ENCODE measurements at places on chromosomes 5 and 9. TPM values are rescaled to one million over a fixed set of nuclear protein-coding genes. Genes with fewer than 3 reads are reported as not detected.

CDH9 gene
- total RNA-seq: not detected

- H3K27me3 ChIP-seq: no peaks in the 10 kb centered on the region
- H3K4me3 ChIP-seq: no peak overlapping the region
- H3K27ac ChIP-seq: no peak overlapping the region
- H3K4me1 ChIP-seq: peaks cover 3% of the 10 kb centered on the region
Measured at GRCh38 chr9:126150411-126151030, 176.1 kb upstream of the MVB12B start.

DNA sequence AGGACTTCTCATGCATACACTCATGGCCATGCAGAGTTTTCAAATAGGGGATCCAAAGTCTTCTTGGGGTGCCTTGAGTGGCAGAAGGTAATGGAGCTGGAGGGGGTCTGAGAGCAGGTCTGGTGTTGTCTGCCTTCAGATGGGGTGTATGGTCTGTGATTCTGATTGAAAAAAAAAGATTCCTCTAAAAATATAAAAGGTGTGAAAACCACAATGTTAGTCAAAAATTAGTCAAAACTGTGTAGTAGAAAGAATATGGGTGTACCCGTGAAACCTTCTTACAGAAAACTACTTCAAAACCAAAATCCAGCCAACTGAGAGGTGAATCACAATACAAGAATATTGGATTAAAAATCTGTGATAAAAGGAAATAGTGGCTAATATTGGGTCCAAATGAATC, 20.1 kb downstream of the DOCK2 start:
- DNase-seq: no peak
- no peak overlapping the region for H3K4me3 ChIP-seq

GRCh38 chr5:122311961-122312590, at the start of gene SNCAIP:
TSS of gene SNCAIP (plus strand) at chr5:122312237. CDS start at chr5:122391135, 78,898 bp downstream.
- no peaks in the 10 kb centered on the region for H3K4me1 ChIP-seq
- peaks cover 21% of the 10 kb centered on the region for H3K27me3 ChIP-seq
- H3K4me3 ChIP-seq: peak within 1 kb of the TSS; percentile 23
- H3K27ac ChIP-seq: no peak within 1 kb of the TSS

- H3K27ac ChIP-seq: no peak overlapping the region
Measured at GRCh38 chr9:119877306-119877705, 508.1 kb upstream of the BRINP1 start.

- H3K27me3 ChIP-seq: no peaks in the 10 kb centered on the region
- DNase-seq: no peak
- H3K4me1 ChIP-seq: peaks cover 8% of the 10 kb centered on the region
- H3K27ac ChIP-seq: peak overlapping the region; percentile 89
- peaks cover 11% of the 10 kb centered on the region for H3K36me3 ChIP-seq
Measured at GRCh38 chr9:113274474-113275156, 757 bp downstream of the CDC26 start.

- no peaks in the 10 kb centered on the region for H3K4me1 ChIP-seq
- DNase-seq: no peak
- no peak overlapping the region for H3K4me3 ChIP-seq
- no peaks in the 10 kb centered on the region for H3K36me3 ChIP-seq
Measured at GRCh38 chr5:42886635-42887034, 74.9 kb upstream of the SELENOP start.

ARID3C gene
- not detected for total RNA-seq

DNA sequence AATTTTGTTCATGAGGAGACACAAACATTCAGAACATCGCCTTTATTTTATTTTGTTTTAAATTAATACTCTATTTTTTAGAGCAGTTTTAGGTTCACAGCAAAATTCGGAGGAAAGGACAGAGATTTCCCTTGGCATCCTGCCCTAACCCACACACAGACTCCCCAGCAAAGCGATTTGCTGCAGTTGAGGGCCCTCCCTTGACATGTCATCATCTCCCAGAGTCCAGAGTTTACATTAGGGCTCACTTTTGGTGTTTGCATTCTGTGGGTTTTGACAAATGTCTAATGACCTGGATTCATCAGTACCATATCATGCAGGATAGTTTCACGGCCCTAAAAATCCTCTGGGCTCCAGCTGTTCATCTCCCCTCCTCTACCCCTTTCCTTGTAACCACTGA, 33.6 kb upstream of the COL5A1 start:
- H3K27ac ChIP-seq: no peak overlapping the region
- no peak overlapping the region for H3K4me3 ChIP-seq
- H3K27me3 ChIP-seq: no peaks in the 10 kb centered on the region
- DNase-seq: no peak

AJM1 gene
- total RNA-seq: 7.5 TPM

DNA sequence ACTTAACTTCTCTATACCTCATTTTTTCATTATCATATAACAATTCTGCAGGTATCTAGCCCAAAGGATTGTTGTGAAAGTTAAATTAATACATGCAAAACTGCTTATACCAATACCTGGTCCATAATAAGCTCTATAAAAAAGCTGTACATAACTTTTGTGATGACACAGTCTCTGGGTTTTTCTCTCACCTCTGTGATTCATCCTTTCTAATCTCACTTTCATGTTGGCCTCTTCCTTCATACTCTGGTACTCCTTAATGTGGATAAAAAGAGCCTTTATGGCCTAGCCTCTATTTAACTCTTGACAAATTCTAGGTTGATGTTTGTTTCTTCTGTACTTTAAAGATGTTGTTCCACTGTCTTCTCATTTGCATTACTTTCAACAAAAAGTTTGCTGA, 162.9 kb upstream of the ACOT12 start:
- no peaks in the 10 kb centered on the region for H3K36me3 ChIP-seq
- no peaks in the 10 kb centered on the region for H3K27me3 ChIP-seq
- peaks cover 5% of the 10 kb centered on the region for H3K4me1 ChIP-seq
- H3K4me3 ChIP-seq: no peak overlapping the region

DNA sequence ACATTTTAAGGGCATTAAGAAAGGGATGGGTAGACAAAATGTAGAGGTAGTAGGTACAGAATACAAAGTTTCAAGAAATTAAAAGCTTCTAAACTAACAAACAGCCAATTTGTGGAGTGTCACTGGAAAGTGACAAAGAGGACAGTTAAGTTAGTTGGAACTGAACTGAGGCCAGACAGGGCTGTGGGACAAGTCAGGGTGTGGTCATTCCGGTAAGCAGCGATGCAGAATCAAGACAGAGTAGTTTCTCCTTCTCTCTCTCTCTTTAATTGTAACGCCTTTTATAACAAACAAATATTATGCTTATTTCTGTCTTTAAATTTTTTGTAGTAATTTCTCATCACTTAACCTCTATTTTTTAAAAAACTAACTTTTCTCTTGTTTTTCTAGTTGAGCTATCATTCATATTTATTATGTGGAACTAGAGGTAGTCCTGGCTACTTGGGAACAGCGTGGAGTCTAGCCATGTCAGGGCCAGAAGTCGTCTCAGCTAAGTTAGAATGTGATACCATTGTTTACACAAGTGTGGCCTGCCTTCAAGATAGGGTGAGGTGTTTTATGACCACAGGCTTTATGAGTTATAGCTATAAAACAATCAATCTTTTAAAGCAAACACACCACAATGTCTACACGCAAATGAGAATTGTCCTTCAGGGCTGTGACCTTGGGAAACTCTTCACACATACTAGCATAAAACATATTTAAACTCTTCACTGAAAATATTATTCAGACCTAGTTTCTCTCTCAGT, 115.3 kb upstream of the CDKN2B start:
- no peaks in the 10 kb centered on the region for H3K4me1 ChIP-seq
- H3K27ac ChIP-seq: no peak overlapping the region
- no peak overlapping the region for H3K4me3 ChIP-seq
- H3K36me3 ChIP-seq: no peaks in the 10 kb centered on the region
- no peak for DNase-seq

PPP3R2 gene
- total RNA-seq: not detected

GRCh38 chr9:68577774-68578591, 37.3 kb upstream of the TMEM252 start:
- no peaks in the 10 kb centered on the region for H3K36me3 ChIP-seq
- no peak overlapping the region for H3K27ac ChIP-seq
- H3K4me1 ChIP-seq: no peaks in the 10 kb centered on the region
- H3K27me3 ChIP-seq: no peaks in the 10 kb centered on the region
- no peak for DNase-seq

DNA sequence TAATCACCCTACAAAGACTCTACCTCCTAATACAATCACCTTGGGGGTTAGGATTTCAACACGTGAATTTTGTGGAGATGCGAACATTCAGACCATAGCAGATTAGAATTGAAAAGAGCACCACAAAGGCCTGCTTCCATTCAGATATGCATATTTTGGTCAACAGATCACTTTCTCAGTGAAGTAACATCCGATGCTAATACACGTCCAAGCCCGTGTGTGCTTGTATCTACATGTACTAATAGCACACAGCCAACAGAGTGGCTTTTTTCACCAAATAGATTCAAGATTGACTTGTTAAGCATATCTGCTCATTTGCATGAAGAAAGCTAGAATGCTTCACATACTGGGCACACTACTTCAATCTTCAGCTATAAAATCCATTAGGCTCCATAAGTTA, 35.6 kb upstream of the SSBP2 start:
- H3K27me3 ChIP-seq: no peaks in the 10 kb centered on the region
- H3K36me3 ChIP-seq: no peaks in the 10 kb centered on the region
- DNase-seq: no peak
- H3K27ac ChIP-seq: no peak overlapping the region

DNA sequence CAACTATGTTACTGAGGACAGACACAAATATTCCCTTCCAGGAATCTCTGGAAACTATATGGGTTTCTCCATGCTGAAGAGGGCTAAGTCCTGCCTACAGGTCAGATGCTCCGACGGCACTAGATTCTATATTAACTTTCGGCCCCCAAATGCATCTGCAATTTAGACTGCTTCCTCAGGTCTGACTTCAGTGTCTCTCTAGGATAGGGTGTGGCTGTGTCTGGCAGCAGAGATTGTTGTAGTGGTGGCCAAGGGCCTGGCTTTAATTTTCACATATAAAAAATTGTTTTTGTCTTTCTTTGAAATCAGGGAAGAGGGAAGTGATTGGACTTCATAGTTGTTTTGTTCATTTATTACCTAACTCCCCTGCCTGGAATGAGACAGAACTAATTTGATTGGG, 101.8 kb downstream of the PJA2 start:
- H3K27ac ChIP-seq: no peak overlapping the region
- H3K4me1 ChIP-seq: no peaks in the 10 kb centered on the region
- H3K4me3 ChIP-seq: no peak overlapping the region

- H3K4me3 ChIP-seq: no peak overlapping the region
- no peaks in the 10 kb centered on the region for H3K4me1 ChIP-seq
- H3K36me3 ChIP-seq: no peaks in the 10 kb centered on the region
- H3K27ac ChIP-seq: no peak overlapping the region
- no peak for DNase-seq
- no peaks in the 10 kb centered on the region for H3K27me3 ChIP-seq
Measured at GRCh38 chr5:13956471-13956870, 12.0 kb upstream of the DNAH5 start.

GRCh38 chr9:37727013-37727412, 26.6 kb upstream of the TRMT10B start:
- H3K4me1 ChIP-seq: no peaks in the 10 kb centered on the region
- no peaks in the 10 kb centered on the region for H3K27me3 ChIP-seq
- H3K36me3 ChIP-seq: no peaks in the 10 kb centered on the region
- H3K27ac ChIP-seq: no peak overlapping the region
- no peak for DNase-seq

DNA sequence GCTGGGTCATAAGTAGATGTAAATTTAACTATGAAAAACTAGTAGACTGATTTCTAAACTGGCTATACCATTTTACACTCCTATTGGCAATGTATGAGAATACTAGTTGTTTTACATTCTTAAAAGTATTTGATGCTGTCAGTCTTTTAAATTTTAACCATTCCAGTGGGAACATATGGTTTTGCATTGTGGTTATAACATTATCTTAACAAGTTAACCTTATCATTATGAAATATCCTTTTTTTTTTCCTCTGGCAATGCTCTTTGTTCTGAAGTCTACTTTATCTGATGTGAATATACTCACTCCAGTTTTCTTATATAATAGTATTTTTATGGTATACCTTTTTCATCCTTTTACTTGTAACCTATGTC, 548.9 kb upstream of the CLINT1 start:
- H3K4me1 ChIP-seq: peaks cover 5% of the 10 kb centered on the region
- H3K4me3 ChIP-seq: no peak overlapping the region
- H3K36me3 ChIP-seq: no peaks in the 10 kb centered on the region
- H3K27ac ChIP-seq: no peak overlapping the region

GPRIN1 gene
- 1.2 TPM for total RNA-seq

GRCh38 chr5:154547551-154547950, 69.5 kb upstream of the HAND1 start:
- no peak for DNase-seq
- no peaks in the 10 kb centered on the region for H3K4me1 ChIP-seq
- H3K36me3 ChIP-seq: no peaks in the 10 kb centered on the region
- no peak overlapping the region for H3K4me3 ChIP-seq
- no peaks in the 10 kb centered on the region for H3K27me3 ChIP-seq

DNA sequence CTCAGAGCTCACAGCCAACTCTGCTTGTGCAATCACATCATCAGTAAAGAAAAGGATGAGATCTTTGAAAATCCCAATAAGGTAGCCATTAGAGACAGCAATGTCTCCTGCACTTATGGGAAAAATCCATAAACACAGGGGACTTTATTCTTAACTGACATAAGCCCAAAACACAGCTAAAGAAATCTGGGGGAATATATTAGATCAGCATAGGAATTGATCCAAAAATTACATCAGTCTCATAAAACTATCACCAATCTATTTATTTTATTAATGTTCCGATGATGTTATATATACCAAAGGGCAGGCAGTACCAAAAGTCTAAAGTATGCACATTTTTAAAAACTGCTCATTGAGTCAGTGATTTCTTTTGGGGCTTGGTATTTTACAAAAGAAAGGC, 6.9 kb downstream of the MRPS27 start:
- DNase-seq: no peak
- H3K27me3 ChIP-seq: no peaks in the 10 kb centered on the region
- no peak overlapping the region for H3K4me3 ChIP-seq
- no peaks in the 10 kb centered on the region for H3K4me1 ChIP-seq
- no peak overlapping the region for H3K27ac ChIP-seq

DNA sequence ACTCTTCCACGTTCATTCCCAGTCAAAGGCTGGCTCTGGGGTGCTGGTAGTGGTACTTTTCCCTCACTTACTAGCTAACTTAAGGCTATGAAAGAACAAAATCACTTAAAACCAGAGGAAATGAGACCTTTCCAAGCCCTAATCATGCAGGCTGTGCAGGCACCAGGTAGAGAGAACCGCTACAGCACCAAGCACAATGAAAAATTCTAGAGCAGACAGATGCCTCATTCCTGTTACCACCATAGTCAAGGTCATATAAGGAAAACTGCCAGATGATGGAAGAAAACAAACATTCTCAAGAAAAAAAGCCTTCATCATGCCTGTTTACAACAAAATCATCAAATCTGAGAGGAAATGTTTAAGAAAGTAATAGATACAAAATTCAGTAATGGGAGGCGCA, 374.4 kb upstream of the PDE4D start:
- H3K4me3 ChIP-seq: no peak overlapping the region

PCBD2 gene
- 15.3 TPM for total RNA-seq

Measured in T-cell (primary cell).